ENCODE measurements at places on chromosomes 1 and 21. TPM values are rescaled to one million over a fixed set of nuclear protein-coding genes. Genes with fewer than 3 reads are reported as not detected.

Gene CTBS
- total RNA-seq: 16.8 TPM

Gene CHIA
- not detected for total RNA-seq

Gene TSSK3
- total RNA-seq: 1.2 TPM

- DNase-seq: no peak
These were observed 357.1 kb downstream of the LTN1 start for GRCh38 chr21:28635541-28635940.

Gene SLAMF6
- 1.2 TPM for total RNA-seq

Gene RYR2
- 0.45 TPM for total RNA-seq

Gene C8A
- total RNA-seq: not detected

- no peak for DNase-seq
These were observed 6.6 kb upstream of the AK5 start for GRCh38 chr1:77275194-77275593.

DNA sequence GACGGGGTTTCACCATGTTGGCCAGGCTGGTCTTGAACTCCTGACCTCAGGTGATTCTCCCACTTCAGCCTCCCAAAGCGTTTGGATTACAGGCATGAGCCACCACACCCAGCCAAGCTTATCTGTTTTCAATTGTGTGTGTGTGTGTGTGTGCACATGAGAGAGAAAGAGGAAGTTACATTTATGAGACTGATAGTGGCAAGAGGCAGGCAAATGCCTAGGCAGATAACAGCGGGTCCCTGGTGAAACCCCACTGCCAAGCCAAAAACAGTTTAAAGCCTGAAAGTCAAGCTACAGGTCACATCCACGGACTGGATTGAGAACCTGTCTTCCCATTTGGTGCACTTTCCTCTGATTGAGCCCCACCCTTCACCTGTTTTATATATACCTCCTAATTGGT, 35.1 kb upstream of the IFNGR2 start:
- DNase-seq: no peak

DNA sequence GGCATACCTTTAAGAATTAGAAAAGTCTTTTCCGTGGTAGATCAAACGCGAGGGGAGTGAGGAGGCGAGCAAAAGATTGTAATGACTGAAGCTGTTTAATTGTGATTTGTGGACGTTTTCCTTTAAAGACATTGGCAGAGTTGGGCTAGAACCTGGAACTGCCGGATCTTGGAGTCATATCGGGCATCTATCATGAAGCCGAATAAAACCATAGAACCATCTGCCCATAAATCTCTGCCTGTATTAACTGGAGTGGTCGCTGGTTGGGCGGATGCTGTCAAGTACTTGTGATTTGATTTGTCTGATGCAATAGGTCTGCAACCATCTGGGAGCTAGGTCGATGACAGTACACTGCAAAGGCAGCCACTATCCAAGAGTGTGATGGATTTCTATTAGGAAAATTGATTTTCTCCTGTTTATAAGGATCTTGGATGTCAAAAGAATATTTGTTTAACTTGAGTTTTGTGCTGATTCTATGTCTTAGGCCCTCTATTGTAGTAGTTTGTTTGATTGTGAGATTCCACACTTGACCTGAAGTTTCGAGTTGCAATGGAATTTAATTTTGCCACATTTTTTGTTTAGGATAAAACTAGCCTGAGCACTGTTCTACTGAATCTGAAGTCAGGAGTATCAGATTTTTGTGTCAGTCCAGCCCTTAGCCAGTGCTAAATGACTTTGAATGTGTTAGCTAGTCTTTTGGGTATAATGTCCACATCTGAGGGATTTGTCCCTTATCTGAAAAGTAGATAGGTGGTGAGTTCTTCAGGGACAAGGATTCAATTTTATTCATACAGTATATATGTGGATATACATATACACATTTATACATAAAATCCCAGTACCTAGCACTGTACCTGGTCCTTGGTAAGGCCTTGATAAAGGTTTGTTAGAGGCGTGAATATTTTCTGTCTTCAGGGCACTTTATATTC, 1.2 kb downstream of the SARS1 start:
- no peak for DNase-seq

DNA sequence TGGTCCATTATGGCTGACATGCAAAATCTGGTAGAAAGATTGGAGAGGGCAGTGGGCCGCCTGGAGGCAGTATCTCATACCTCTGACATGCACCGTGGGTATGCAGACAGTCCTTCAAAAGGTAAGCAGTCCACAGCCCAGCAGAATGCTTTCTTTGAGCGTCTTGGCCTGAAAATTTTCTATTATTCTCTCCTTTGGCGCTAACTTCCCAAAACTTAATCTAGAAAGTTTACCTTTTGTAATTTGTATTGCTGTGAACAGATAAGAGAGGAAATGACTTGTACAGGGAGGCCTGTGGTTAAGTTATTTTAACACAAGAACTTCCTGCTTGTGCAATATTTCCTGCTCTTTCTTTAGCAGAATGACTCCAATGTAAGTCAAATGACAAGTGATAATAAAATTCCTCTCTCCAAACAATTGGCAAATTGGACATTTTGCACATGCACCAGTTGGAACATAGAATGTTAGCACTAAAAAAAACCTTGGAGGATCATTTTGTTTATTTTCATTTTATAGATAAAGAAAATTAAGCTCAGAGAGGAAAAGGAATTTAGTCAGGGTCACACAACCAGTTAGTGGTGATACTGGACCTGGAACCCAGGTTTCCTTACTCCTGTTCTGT, 18.9 kb downstream of the CAP1 start:
- DNase-seq: no peak

GRCh38 chr1:183137782-183138181, 48.3 kb upstream of the LAMC2 start:
- DNase-seq: no peak

Measured in mesenteric fat pad (tissue), 1 donor.